Gastrocnemius medialis (tissue), 4 donors: ENCODE measurements at places on chromosomes 12 and 14.

DNA sequence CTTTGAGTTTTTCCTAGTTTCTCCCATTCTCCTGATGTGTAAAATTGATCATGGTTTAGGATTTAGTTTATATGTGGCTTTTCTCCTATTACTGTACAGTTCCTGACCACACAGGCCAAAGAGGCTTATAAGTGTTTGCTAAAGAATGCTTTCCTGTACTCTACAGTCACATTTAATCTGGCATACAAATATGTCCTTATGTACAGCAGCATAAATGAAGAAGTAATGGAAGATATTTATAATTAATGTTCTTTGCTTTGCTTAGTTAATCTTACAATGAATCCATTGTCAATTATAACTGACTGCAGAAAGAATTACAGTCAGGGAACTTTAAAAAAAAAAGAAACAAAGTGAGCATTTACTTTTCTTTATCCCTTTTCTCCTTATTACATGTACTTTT lies 293.9 kb downstream of the KCNC2 start:
- H3K4me3 ChIP-seq: no peak overlapping the region
- H3K36me3 ChIP-seq: no peaks in the 10 kb centered on the region
- no peaks in the 10 kb centered on the region for H3K27me3 ChIP-seq
- no peak overlapping the region for H3K27ac ChIP-seq
- no peak for DNase-seq

DNA sequence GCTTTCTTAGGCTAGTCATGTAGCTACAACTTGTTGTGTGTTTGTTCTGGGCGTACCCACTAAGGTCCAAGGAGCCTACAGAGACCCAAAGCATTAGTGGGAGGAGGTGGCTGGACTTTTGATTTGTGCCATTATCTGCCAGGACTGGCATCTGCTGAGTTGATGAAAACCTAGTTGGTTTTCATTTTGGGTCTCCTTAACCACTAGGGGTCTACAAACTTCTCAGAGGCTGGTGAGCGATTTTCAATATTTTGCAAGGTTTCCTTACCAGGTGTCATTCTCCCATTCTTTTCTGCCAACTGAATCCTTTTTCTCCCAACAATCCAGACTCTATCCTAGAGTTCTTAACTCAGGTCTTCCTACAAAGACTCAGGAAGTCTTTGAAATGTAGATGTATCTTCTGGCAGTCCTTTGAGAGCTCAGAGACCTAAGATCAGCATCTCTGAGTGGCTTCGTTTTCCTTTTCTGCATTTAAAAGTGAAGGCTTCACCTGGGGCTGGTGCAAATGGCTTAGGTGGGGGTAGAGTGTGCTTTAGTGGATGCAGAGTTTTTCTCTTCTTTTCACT lies 150.0 kb upstream of the RMST start:
- H3K4me3 ChIP-seq: no peak overlapping the region
- DNase-seq: no peak
- no peak overlapping the region for H3K27ac ChIP-seq
- no peaks in the 10 kb centered on the region for H3K27me3 ChIP-seq
- no peaks in the 10 kb centered on the region for H3K36me3 ChIP-seq

GRCh38 chr12:63006536-63006935 lies 71.6 kb upstream of the PPM1H start:
- H3K36me3 ChIP-seq: no peaks in the 10 kb centered on the region
- no peak overlapping the region for H3K27ac ChIP-seq
- no peak overlapping the region for H3K4me3 ChIP-seq
- H3K27me3 ChIP-seq: no peaks in the 10 kb centered on the region

DNA sequence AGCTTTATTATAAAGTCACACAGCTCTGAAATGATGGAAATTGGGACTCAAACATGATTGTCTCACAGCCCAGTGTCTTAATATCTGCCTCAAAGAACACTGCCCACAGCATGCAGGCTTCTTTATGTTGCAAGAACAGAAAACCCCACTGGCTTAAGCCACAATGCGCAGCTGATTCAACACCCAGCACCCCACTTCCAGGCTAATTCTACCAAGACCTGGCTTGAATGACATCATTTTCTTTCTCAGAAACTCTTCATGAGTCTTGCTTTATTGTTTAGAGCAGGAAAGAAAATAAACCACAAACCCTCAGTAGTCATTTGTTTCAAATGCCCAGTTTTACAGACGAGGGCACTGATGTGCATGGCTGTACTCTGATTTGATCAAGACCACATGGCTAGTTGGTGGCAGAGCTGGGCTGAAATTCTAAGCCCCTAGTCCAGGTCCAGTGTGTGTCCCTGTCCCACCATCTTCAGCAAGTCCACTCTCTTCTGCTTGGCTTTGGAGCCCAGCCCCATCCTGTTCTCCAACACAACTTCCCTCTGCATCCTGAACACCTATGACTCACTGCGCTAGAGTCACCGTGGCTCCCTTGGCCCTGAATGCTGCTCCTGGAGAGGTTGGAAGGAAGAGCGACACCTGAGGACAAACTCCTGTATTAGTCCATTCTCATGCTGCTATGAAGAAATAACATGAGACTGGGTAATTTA lies 50.3 kb upstream of the SRSF5 start:
- peaks cover 35% of the 10 kb centered on the region for H3K4me1 ChIP-seq
- no peak overlapping the region for H3K4me3 ChIP-seq
- no peaks in the 10 kb centered on the region for H3K36me3 ChIP-seq
- peak overlapping the region; percentile 47 for H3K27ac ChIP-seq
- H3K27me3 ChIP-seq: no peaks in the 10 kb centered on the region
- no peak for DNase-seq

DNA sequence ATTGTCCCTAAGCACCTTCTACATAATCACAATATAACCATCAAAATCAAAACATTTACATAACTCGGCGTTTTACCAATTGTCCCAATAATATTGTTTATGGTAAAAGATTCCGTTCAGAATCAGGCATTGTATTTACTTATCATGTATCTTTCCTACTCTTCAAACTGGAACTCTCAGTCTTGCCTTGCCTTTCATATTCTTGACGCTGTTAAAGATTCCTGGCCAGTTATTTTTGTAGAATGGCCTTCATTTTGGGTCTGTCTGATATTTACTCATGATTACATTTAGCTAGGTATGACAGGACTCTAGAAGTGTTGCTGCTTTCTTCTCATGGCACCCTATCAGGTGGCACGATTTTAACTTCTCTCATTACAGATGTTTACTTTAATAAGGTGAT lies 850 bp upstream of the HEATR5A start:
- H3K4me1 ChIP-seq: peaks cover 16% of the 10 kb centered on the region
- no peak for DNase-seq
- H3K36me3 ChIP-seq: no peaks in the 10 kb centered on the region
- peak overlapping the region; percentile 55 for H3K4me3 ChIP-seq
- peak overlapping the region; percentile 94 for H3K27ac ChIP-seq

GRCh38 chr14:71751264-71751663 lies 181.0 kb upstream of the RGS6 start:
- no peaks in the 10 kb centered on the region for H3K27me3 ChIP-seq
- H3K4me1 ChIP-seq: no peaks in the 10 kb centered on the region
- no peak for DNase-seq
- no peaks in the 10 kb centered on the region for H3K36me3 ChIP-seq

DNA sequence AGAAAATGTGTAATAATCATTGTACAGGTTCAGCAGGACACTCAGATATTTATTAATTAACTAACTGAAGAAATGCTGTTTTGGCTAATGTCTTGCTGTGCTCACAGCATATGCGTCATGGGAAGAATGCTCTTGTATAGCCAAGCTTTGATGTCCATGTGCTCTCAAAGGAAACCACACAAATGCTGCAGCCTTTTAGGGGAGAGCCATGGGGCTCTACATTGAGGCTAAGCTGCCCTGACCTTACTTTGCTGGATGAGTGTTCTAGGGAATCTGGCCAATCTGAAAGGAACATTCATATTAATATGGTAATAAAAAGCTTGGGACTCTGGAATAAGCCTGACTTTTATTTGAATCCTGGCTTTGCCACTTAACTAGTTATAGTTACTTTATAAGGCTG lies 9.5 kb upstream of the CRADD start:
- no peak for DNase-seq
- no peaks in the 10 kb centered on the region for H3K36me3 ChIP-seq
- H3K27me3 ChIP-seq: no peaks in the 10 kb centered on the region
- peaks cover 17% of the 10 kb centered on the region for H3K4me1 ChIP-seq
- no peak overlapping the region for H3K27ac ChIP-seq

DNA sequence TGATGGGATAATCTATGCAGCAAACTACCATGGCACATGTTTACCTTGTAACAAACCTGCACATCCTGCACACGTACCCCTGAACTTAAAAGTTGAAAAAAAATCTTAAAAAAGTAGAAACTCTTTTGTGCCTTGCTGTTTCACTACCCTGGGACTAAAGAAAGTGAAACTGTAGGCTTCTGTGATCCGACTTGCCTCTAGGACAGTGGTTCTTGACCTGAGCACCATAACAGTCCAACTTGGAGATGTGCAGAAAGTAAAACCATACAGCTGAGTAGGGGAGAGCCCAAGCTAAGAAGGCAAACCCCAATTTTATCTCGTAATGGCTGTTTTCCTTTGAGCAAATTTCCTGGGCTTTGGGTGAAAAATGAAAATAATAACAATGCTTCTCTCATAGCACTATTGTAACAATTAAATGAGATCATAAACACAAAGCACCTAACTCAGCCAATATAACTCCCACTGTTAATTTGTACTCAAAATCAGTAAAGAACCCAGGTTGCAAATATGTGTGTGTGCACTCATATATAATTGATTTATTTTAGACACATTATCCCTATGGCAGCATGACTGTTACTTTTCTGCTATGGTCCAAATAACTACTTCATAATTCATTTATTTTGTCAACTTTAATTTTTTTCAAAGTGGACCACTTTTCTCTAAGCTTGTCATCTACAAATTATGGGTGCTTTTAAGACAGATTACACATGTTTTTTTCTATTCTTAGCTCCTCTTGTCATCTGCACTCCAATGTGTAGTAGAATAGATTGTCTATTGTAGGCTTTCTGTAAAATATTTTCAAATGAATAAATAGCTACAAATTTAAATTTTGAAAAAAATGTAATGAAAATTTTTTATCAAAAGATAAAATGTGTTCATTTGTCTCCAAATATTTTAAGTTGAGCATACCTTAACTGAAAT lies 334.9 kb downstream of the BTG1 start:
- DNase-seq: no peak
- H3K27me3 ChIP-seq: no peaks in the 10 kb centered on the region
- no peaks in the 10 kb centered on the region for H3K36me3 ChIP-seq
- H3K4me3 ChIP-seq: no peak overlapping the region
- no peak overlapping the region for H3K27ac ChIP-seq
- no peaks in the 10 kb centered on the region for H3K4me1 ChIP-seq

DNA sequence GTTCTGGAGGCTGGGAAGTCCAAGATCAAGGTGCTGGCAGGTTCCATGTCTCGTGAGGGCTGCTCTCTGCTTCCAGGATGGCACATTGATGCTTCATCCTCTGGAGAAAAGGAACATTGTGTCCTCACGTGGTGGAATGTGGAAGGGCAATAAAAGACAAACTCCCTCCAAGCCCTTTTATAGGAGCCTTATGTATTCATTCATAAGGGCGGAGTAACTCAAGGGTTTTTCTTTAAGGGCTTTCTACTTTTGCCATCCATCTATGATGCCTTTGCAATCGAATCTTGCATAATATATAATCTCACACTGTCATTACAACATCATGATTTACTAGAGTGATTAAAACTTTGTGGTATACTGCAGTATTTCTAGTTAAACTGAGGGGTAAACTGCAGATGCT lies 132.7 kb upstream of the DDHD1 start:
- no peak overlapping the region for H3K4me3 ChIP-seq
- H3K27ac ChIP-seq: no peak overlapping the region

DNA sequence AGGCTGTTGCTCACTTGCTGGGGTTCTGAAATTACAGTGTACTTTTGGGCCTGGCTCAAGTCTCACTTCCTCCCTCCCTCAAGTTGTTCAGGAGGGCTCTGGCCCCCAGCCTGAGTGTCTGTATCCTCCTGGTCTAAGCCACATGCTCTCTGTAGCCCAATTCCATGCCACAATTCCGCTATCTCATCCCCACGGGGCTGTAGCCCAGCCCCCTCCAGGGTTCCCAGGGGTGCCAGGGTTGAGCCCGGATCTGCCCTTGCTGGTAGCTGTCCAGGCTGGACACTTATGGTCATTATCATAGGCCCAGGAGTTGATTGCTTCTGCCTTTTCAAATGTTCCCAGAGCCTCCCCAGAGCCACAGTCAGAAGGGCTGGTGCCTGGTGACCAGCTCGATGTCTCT lies 65.3 kb downstream of the PRIMA1 start:
- H3K36me3 ChIP-seq: no peaks in the 10 kb centered on the region
- no peak overlapping the region for H3K27ac ChIP-seq
- no peaks in the 10 kb centered on the region for H3K4me1 ChIP-seq
- H3K4me3 ChIP-seq: no peak overlapping the region

GRCh38 chr12:107533218-107533617 lies 152.4 kb upstream of the PWP1 start:
- no peaks in the 10 kb centered on the region for H3K36me3 ChIP-seq
- H3K4me1 ChIP-seq: no peaks in the 10 kb centered on the region
- H3K27me3 ChIP-seq: no peaks in the 10 kb centered on the region
- H3K4me3 ChIP-seq: no peak overlapping the region
- no peak overlapping the region for H3K27ac ChIP-seq

DNA sequence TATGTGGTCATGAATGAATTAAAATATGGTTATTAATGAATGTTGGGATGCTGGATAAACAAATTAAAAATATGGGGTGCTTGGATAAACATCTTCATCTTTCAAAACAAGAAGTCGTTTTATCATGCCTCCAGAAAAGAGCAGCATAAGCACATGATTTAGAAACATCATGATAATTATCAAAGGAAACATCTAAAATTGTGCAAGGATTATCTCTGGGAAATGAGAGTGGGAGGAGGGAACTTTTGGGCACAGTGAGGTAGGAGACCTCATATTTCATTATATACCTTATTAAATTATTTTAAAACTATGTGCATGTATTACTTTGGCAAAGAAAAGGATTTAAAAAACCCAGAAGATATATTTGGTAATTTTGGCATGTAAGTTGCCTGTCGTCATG lies 8.9 kb downstream of the C3AR1 start:
- no peaks in the 10 kb centered on the region for H3K27me3 ChIP-seq
- H3K27ac ChIP-seq: no peak overlapping the region
- H3K36me3 ChIP-seq: peaks cover 30% of the 10 kb centered on the region
- H3K4me3 ChIP-seq: no peak overlapping the region

GRCh38 chr14:61213191-61213621 lies 67.9 kb downstream of the TMEM30B start:
- no peak overlapping the region for H3K4me3 ChIP-seq
- peaks cover 34% of the 10 kb centered on the region for H3K4me1 ChIP-seq
- DNase-seq: no peak
- H3K36me3 ChIP-seq: no peaks in the 10 kb centered on the region
